KBM-7 (cell line): ENCODE measurements at places on chromosomes 16 and 17.
A peak's percentile ranks its signal among the peaks of the same experiment; 100 is the strongest.

DNA sequence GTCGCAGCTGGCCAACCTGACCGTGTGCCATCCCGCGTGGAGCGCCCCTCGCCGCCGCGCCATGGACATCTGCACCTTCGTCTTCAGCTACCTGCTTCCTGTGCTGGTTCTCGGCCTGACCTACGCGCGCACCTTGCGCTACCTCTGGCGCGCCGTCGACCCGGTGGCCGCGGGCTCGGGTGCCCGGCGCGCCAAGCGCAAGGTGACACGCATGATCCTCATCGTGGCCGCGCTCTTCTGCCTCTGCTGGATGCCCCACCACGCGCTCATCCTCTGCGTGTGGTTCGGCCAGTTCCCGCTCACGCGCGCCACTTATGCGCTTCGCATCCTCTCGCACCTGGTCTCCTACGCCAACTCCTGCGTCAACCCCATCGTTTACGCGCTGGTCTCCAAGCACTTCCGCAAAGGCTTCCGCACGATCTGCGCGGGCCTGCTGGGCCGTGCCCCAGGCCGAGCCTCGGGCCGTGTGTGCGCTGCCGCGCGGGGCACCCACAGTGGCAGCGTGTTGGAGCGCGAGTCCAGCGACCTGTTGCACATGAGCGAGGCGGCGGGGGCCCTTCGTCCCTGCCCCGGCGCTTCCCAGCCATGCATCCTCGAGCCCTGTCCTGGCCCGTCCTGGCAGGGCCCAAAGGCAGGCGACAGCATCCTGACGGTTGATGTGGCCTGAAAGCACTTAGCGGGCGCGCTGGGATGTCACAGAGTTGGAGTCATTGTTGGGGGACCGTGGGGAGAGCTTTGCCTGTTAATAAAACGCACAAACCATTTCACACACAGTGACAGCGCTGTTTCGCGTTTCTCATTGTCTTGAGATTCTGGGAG, 2.0 kb upstream of the ZACN start:
- no peak for DNase-seq

DNA sequence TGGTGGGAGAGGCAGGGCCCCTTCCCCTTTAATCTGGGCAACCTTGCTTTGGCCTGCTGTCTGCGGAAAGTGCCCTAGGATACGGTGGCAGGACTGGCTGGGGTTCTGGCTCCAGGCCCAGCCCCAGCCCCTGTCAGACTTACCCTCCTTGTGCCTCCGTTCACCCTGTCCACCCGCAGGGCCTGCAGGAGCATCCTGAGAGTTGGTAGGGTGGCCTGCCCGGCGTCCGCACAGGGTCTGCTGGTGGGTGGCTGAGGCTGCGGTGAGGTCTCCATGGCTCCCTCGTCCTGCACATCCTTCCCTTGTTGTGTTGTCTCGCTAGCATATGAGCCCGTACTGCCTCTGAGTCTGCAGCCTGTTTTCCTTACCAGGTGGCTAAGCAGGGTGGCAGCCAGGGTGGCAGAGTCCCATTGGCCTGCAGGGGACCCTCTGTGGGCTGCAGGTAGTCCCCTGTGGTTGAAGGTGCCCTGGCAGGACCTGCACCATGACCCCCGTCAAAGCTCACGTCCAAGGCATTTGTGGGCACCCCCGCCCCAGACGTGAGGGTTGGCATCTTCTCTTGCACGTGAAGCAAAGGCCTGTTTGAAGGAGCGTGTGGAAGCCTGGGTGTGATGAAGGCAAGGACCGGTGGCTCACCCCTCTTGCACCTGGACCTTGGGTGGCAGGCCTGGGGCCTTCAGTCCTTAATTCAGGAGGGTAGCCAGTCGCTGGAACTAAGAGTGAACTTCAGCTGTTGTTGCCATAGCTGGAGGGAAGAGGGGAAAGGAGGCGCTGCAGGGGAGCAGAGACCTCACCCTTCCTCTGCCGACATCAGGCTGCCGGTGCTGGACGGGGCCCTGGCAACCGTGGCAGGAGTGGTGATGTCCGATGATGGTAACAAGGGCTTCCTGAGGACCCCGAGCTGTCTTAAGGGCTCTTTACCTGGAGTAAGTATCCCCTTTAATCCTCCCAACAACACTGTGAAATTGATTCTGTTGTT, 293.7 kb downstream of the SEC14L1 start:
- DNase-seq = no peak

DNA sequence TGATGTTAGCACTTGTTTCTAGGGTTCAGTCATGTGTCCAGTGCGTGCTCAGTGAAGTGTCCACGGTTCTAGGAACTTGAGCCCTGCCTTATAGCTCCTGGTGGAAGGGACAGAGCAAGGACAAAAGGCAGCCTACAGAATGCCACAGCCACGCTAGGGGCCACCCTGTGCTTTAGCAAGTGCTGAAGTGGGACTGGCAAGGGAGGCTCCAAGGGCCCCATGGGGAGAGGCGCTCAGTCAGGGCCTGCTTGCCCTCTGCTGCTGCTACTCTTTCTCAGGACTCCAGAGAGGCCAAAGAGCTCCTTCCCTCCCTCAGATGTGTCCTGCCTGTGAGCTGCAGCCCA, 6.8 kb downstream of the NT5C start:
- DNase-seq = no peak

DNA sequence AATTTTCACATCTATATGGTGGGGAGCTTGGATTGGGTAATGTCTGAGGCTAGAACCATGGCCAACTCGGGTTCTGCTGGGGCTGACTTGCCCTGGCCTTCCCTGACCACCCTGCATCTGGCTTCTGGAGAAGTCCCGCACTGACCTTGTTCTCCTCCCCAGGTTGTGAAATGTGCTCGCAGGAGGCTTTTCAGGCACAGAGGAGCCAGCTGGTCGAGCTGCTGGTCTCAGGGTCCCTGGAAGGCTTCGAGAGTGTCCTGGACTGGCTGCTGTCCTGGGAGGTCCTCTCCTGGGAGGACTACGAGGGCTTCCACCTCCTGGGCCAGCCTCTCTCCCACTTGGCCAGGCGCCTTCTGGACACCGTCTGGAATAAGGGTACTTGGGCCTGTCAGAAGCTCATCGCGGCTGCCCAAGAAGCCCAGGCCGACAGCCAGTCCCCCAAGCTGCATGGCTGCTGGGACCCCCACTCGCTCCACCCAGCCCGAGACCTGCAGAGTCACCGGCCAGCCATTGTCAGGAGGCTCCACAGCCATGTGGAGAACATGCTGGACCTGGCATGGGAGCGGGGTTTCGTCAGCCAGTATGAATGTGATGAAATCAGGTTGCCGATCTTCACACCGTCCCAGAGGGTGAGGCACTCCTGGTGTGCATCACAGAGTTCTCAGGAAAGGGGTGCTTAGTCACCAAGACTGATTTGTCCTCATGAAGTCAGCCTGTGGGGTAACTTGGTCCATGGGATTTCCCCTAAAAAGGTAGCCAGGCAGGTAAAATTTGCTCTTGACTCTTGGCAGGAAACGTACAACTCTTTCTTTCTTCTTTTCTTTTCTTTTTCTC, 6.1 kb downstream of the NOD2 start:
- DNase-seq = no peak

GRCh38 chr16:23905027-23905426, 69.2 kb downstream of the PRKCB start:
- no peak for DNase-seq

DNA sequence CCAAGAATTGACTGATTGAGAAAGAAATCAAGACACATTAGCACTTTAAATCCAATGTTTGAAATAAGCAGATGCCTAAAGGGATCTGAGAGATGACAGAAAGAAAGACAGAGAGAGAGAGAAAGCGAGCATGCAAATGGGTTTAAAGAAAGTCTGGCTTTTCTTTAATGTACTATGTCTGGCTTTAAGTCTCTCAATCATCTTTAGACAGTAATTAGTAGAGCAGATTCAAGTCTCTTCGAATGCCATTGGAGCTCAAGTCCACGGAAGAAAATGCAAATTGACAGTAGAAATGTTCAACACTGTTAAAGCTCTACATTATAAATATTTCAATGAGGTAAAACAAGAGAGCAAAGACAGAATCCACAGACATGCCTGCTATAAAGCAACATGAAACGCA, 1480.2 kb upstream of the CDH8 start:
- DNase-seq = no peak

DNA sequence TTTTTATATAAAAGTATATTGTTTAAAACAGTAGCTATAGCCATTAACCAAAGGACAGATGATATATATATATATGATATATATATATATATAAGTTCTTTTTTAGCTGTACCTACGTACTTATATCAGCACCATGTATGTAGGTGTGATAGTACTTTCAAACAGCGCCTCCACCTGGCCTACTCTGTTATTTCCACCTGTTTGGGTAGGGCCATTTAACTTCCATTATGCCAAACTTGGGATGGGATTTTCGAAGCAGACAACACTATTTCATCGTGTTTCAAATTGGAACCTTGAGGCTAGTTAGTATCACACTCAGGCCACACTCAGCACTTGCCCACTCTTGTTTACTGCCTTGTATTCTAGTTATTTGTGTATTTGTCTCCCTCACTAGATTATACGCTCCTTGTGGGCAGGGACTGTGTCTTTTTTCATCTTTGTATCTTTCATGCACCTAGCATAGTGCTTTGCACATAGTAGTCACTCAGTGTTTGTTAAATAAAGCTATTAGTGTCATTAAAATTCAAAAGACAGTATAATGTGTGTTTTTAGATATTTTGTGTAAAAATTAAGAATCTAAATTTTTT, 11.8 kb upstream of the CLTC start:
- peak; percentile 46 for DNase-seq

GRCh38 chr17:51725185-51725584, 433.3 kb downstream of the CA10 start:
- DNase-seq = no peak

GRCh38 chr16:46962629-46963028, 10.8 kb downstream of the DNAJA2 start:
- no peak for DNase-seq

DNA sequence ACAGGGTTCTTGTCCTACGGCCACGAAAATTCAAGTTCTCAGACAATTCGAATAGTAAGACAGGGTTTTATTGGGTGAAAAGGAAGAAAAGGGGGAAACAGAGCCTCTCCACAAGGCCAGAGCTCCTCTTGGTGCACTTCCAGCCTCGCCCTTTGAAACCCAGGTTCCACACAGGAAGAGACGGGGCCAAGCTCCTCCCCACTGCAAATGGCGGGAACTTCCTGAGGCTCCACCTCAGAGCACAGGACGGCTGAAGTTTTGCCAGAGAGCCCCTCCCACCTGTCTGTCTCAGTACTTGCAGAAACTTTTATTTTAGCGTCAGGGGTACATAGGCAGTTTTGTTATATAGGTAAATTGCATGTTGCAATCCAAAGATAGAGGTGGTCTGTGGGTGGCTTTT, 165.7 kb upstream of the CDH8 start:
- DNase-seq = no peak

GRCh38 chr17:31556969-31557645, 165.6 kb downstream of the RAB11FIP4 start:
- DNase-seq = no peak

- DNase-seq = no peak
Observed at GRCh38 chr17:7707858-7708750, 3.1 kb downstream of the EFNB3 start.

- DNase-seq = no peak
Observed at GRCh38 chr16:80150978-80151721, 389.6 kb upstream of the DYNLRB2 start.

GRCh38 chr17:19768046-19768782, 20.1 kb upstream of the ALDH3A1 start:
- DNase-seq = peak; percentile 27

- peak; percentile 71 for DNase-seq
Observed at GRCh38 chr16:20901436-20902112, 1.0 kb downstream of the LYRM1 start.

- no peak for DNase-seq
Observed at GRCh38 chr16:85667841-85668413, 20.8 kb downstream of the GINS2 start.

GRCh38 chr16:31094088-31094423, 541 bp downstream of the VKORC1 start:
- no peak for DNase-seq

DNA sequence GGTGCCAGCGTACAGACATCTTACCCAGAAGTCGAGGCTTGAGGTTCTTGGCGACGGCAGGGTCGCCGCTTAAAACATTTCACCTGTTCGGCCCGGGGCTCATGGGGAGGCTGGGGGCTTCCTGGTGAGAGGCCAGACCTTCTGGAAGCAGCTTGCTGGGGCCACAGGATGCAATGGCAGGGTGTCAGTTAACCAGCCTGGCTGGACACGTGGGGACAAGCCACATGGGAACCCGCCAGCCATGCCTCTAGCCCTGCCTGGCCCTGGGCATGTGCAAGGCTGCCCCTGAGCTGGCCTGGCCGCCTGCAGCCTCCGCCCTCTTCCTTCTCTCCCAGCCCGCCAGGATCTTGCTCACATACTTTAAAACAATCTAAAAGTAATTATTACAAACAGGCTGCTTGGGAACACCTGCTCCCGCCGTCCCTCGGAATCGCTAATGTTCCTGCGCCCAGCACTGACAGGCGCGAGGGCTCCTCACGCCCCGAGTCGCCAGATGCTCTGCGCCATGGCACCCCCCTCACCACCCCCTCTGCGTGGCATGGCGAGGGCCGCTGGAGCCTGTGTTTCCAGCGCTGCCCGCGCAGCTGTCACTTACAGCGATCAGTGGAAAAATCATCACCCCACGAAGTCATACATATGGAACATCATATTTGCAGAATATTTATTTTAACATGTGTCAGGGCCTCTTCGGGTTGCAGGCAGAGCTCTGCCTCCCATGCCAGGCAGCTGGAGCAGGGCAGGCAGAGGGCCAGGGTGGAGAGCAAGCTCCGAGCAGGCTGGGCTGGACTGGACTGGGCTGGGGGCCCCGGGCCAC, 188.7 kb upstream of the GSE1 start:
- no peak for DNase-seq

GRCh38 chr17:67435122-67435521, 58.0 kb downstream of the PITPNC1 start:
- DNase-seq = peak; percentile 80

GRCh38 chr16:3481696-3482658, 13.3 kb downstream of the C16orf90 start:
- DNase-seq = no peak

DNA sequence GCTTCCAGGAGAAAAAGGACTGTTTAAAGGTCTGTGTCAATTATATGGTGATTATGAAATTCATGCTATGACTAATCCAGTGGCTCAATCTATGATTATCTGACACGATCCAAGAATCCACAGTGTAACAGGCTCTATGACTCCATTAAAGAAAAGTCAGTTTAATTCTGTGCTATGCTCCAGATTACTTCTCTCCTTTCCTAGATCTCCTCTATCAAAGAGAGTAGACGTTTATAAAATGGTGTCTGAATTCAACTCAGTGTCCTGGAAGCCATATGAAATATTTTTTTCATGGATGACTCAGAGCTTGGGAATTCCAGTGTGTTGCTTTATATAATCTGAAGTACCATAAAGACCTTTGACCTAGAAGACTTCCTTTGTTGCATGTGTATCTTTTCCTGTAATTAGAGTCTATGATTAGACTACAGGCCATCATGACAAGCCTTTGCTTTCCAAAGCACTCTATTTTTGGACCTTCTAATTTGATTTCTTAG, 27.0 kb upstream of the NF1 start:
- DNase-seq = no peak

GRCh38 chr17:29585080-29585751, 4.2 kb downstream of the GIT1 start:
- peak; percentile 58 for DNase-seq
